ENCODE measurements at places on chromosomes 6 and 20. TPM values are rescaled to one million over a fixed set of nuclear protein-coding genes. Genes with fewer than 3 reads are reported as not detected.

The B3GALT4 gene
- 4.2 TPM for total RNA-seq

DNA sequence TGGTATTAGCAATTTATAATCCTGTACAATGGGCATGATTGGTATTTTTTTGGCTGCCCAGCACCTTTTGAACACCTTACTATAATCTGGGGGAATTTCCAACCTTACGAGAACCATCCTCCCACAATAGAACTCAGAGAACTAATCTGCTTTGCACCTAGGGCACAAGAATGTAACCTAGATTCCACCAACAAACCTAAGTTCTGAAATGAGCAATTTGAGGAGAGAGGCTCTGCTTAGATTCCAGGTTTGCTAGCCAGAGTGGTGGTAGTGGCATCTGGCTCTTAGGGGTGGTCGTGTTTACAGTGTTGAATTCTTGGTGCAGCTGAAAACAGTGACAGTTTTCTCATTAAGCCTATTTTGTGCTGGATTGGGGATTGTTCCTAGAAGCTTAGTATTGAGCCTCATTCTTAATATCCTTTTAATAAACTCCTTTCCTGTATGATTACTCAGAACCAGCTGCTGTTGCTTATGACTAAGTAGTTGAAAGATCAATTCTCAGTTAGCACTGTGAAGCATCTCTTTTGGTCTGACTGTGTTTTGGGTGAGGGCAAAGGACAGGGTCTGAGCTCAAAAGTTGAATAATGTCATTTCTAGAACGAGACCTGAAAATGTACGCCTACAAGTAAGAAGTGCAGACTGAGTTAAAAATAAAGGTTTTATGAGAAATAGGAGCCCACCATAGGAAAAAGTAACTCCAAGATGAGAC, 385.6 kb downstream of the CDKAL1 start:
- DNase-seq, result no peak

DNA sequence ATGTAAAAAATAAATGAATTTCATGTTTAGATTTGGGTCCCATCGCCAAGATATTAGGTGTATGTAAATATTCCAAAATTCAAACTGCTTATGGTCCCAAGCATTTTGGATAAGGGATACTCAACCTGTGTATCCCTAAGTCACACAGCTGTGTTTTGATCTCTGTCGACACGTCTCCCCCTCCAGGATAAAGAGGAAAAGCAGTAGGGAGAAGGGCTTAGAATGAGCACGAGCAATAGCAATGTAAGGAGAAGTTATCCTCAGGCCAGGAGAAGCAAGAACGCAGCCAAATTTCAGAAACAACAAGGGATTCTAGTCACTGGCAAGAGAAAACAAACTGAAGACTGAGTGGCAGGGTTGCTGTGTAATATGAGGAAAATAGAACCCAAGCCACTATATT, 181.2 kb downstream of the AIG1 start:
- DNase-seq, result no peak

The ABRACL gene
- total RNA-seq, result 172 TPM

DNA sequence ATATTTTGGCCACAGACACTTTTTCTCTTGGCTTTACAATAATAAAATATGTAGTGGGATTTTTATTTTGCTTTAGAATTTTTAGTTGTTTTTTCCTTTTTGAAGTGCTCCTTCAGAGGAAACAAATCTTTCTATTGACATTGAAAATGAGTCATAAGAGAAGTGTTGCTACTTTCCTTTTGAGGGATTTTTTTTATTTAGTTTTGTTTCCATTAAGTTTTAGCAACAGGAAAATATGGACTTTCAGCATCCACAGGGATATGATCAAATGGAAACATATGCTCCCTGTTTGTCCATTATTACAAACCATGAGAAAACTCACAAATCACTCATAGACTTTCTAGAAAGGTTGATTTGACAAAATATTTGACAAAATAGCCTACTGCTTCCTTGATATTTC, 65.3 kb upstream of the BMP2 start:
- no peak for DNase-seq

The ZSWIM1 gene
- total RNA-seq, result 15.6 TPM

The ADGRF5 gene
- 0.06 TPM for total RNA-seq

The SPATA25 gene
- 3.0 TPM for total RNA-seq

The UBE2C gene
- total RNA-seq, result 255 TPM
